Stimulated activated CD8-positive, alpha-beta memory T cell treated with anti-CD3 and anti-CD28 coated beads, Interleukin-7, amount 100 ng/mL, for 1 hour (primary cell): ENCODE measurements at places on chromosomes 2 and 18.

GRCh38 chr2:70261501-70261900 is 3.6 kb downstream of the PCYOX1 start:
- DNase-seq: no peak

DNA sequence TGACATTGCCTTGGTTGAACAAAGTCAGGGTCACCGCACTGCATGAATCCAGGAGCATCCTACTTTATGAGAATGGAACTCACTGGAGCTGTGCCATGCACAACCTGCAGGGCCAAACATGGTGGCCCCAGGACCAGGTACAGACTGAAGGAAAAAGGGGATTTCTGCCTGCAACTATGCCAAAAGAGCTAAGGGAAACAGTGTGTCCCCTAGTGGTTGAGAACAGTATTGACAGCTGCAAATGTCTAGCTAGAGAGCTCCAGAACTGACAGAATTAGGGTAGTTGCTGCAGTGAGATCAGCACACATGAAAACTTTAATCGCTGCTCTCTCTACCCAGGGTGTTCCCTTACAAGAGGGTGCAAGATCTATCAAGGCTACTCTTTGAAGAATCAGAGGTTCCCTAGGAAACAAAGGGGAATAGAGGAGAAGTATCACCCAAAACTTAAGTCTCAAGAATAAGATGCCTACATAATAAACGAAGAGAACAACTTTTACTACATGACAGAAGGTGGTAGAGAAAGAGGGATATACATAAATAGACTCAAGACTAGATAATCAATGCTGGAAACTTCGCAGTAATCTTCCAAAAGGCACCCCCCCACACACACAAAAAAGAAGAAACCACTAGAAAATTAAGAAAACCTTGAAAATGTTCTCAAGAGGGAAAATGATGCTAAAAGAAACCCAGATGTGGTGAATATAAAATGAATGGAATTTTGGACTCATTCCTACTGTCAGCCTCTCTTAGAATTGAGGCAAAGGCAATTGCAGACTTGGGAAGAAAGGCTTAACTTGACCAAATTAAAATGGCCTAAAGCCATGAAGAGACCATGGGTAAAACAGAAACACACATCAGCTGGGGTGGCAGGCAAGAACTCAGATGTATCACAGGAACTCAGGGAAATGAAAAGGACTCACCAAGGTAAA is 43.6 kb upstream of the IHH start:
- DNase-seq: no peak

DNA sequence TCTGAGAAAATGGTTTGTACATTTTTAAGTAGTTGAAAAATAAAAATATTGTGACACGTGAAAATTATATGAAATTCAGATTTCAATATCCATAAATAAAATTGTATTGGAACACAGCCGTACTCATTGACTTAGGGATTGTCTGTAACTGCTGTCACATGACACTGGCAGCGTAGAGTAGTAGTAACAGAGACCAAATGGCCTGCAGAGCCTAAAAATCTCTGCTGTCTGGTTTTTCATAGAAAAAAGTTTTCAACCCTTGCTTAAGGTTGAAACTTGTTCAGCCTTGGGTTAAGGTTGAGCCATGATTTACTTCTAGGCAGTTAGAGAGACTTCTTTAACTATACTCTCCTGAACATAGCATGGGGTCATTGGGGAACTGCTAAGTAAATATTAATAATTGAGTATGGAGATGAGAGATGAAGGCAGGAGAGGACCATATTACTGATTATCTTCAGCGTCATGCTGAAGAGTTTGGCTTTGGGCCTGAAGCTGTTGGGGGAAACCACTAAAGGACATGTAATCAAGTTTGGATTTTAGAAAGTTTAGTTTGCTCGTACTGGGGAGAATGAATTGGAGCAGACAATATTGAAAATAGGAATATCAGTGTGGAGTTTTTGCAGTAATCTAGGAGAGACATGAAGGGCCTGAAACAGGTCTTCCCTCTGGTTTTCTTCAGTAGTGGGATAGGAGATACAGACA is 16.2 kb downstream of the EML4 start:
- no peak for DNase-seq

DNA sequence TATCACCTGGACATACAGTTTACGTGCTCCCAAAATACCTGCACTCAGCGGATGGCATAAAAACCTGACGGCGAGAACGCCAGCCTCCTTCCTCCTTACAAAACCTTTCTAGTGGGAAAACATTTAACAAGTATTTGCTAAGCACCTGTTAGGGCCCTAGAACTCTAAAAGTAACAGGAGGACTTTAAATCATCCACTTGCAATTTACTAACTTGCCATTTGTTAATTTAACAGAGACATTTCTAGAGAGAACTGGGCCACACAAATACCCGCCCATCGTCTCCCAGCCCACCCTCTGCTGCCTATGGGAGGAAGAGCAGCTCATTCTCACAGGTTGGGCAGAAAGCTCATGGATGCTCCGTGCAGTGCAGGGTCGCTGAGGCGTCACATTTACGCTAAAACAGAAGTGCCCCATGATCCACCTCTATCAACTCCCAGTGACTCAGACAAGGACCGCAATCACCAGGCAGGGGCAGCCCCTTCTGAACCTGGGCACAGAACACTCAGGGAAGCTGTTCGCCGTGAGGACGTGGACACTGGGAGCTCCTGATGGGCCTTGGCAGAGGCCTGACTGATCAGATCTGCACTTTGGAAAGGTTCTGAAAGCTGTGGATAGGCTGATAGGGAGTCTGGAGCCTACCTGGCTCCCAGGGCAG is 106.9 kb downstream of the HDAC4 start:
- DNase-seq: no peak

DNA sequence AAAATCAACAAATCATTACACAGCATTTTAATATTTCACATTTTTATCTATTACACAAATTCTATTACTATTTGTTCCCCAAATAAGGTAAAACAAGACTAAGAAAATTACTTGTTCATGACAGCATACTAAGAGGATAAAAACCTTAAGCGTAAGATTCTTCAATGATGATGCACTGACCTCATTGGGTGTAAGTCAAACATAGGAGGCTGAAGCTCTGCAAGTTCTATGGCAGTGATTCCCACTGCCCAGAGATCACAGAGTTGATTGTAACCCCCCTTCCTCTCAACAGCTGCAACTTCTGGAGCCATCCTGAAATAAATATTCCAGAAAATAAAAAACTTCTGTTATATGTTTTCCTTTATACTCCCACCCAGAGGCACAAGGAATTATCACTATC is 82.2 kb upstream of the CDKL4 start:
- no peak for DNase-seq

- DNase-seq: no peak
Measured at GRCh38 chr18:49031511-49032188, 80.9 kb upstream of the SMAD7 start.

- DNase-seq: no peak
Measured at GRCh38 chr18:42131066-42131929, 176.3 kb downstream of the PIK3C3 start.

DNA sequence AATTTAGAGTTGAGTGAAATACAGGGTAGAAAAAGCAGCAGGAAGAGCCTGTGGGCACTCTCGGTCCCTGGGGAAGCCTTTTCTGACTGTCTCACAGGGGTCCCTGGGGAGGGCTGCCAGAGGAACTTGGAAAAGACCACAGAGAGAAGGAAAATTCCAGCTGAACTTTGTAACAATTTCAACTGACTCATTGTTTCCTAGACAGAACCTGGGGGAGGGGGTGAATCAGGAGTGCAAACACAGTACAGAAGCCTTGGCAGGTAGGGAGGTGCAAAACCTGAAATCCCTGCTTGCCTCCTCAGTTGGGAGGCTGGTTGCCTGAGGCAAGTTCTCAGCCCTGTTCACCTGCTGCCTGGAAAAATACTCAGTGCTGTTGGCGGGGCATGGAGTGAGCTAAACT is 106.8 kb downstream of the GRB14 start:
- no peak for DNase-seq

- DNase-seq: no peak
Measured at GRCh38 chr18:74255131-74255616, 36.6 kb downstream of the CYB5A start.

GRCh38 chr2:177385151-177385550 is 7.4 kb upstream of the AGPS start:
- no peak for DNase-seq

DNA sequence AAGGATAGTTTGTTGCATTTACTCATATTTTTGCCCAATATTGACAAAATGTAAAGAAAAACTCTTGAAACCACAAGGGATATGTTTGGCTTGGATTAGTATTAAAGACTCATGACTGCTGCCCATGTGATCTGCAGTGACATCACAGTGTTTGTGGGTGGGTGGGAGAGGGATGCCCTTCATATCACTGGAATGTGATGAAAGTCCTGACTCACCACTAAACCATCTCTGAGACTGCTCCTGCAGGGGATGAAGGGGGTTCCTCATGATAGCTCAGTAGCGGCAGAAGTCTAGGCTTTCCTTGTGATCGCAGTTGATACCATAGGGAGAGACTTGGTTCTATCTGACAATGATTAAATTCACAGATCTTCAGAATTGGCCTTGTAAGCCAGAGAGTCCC is 451.2 kb downstream of the CNTNAP5 start:
- no peak for DNase-seq

- no peak for DNase-seq
Measured at GRCh38 chr2:24816884-24817283, 23.7 kb downstream of the CENPO start.
